ENCODE measurements at places on chromosomes 6 and 20. TPM values are rescaled to one million over a fixed set of nuclear protein-coding genes. Genes with fewer than 3 reads are reported as not detected.

Gene LTB
- total RNA-seq, result not detected

Gene MACROD2
- total RNA-seq, result 5.6 TPM

- no peak for DNase-seq
These were observed 219.1 kb downstream of the ZMYND8 start for GRCh38 chr20:47137231-47137870.

GRCh38 chr20:43017241-43018030, 172.3 kb downstream of the PTPRT start:
- DNase-seq, result no peak

Gene CNR1
- 33.8 TPM for total RNA-seq

DNA sequence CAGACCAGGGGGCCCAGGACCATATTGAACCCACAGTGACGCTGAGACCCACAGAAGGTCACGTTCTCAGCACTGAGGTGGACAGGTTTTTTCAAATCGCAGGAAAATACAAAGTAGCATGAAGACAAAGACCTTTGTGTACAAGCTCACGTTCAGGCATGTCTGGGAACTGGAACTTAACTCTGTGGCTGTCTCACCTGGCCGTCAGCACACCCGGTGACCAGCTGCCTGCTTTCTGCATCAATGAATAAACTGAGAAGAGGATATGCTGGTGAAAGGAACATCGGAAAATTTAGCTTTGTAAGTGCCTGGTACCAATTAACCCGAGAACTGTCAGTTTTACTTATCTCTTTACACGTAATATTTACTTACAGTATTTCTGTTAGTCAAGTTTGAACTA, 36.5 kb downstream of the WDR27 start:
- no peak for DNase-seq

GRCh38 chr6:43851204-43851865, 81.3 kb downstream of the VEGFA start:
- DNase-seq, result no peak

DNA sequence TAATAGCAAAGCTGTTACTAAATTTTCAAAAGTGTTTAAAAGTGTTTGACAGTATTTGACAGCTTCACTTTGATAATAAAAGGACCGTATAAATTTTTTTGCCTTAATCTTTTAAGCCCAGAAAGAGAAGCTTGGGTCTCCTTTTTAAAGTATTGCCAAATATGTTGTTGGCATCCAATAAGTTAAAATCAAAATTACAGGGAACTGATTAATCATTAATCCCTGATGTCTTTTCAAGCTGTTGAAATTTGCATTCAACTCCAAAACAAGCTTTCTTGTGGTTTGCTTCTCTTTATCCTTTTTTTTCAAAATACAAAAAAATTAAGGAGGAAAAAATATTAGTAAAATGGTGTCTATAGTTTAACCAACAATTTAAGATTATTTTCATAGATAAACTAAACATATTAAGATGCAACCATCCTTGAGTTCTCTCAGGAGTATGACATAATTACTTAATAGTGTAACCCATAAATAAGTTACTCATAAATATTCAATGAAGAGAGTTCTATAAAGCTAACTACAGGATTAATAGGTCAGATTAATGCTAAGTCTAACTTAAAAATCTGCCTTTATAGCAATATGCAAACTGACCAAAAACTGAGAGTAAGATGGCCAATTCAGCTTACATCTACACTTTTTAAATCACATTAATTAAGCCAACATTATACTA, 27.0 kb upstream of the CALHM6 start:
- no peak for DNase-seq

Gene ZSCAN23
- total RNA-seq, result 46.2 TPM

- no peak for DNase-seq
These were observed 17.1 kb upstream of the TINAG start for GRCh38 chr6:54291146-54291545.

DNA sequence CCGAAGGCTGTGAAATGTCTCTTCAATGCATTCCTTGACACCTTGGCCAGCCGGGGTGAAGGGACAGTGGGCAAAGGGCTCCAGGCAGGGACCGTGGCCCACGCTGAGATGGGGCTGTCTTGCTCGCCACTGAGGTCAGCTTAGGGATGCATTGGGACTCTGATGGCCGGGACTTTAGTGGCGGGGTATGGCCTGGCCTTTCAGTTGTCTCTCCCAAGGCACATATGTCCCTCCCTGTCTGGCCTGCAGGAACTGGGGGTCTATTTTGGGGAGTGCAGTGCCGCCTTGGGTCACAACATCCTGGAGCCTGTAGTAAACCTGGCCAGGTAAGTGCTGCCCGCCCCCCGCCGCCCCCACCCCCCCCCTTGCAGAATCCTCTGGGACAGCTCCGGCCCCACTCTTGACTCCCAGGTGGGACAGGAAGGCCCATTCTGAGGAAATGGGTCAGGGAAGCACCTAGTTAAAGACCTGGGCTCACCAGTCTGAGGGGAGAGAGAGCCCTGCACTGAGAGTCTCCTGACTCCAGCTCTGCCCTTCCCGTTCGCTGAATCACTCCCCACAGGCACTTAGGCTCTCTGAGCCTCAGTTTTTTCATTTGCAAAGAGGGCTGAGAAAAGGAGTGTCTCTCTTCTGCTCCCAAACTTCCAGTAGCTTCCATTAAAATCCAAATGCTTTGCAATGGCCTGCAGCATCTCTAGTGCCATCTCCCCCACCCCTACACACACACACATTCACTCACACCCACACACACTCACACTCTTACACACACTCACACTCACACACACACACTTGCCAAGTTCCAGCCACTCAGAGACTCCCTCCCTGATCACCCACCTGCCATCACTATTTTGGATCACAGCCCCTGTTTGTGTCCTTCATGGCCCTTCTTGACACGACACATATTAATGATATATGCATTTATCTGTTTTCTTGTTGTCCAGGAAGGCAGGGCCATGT, 33.1 kb downstream of the RAB44 start:
- DNase-seq, result no peak

Gene GABRR1
- not detected for total RNA-seq

Gene PCSK2
- total RNA-seq, result 0.57 TPM

- DNase-seq, result no peak
These were observed 47.0 kb downstream of the GCLC start for GRCh38 chr6:53497905-53498304.

Gene FHL5
- 10.7 TPM for total RNA-seq

Gene TRIM10
- total RNA-seq, result 7.4 TPM

GRCh38 chr20:5580940-5581708, 169.1 kb upstream of the SHLD1 start:
- DNase-seq, result no peak

Gene CDYL
- total RNA-seq, result 31.2 TPM

DNA sequence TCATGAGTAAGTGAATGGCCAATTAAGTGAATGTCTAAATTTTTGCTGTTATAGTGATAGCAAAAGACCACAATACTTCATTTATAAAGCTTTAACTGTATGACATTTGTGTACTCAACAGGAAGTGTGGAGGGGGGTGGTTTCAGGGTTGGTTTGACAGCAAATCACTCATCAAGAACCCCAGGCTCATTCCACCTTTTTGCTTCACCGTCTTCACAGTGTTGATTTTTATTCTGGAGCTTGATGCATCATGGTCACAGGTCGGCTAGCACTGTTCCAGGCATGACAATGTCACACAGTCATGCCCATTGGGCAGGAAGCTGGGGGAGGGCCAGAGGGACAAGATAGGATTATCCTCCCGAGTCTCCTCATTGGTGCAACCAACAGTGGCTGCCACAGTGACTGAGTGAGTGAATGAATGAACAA, 75.0 kb downstream of the MDGA1 start:
- DNase-seq, result peak; percentile 31

Gene NOX3
- not detected for total RNA-seq

Gene TFAP2B
- total RNA-seq, result not detected

DNA sequence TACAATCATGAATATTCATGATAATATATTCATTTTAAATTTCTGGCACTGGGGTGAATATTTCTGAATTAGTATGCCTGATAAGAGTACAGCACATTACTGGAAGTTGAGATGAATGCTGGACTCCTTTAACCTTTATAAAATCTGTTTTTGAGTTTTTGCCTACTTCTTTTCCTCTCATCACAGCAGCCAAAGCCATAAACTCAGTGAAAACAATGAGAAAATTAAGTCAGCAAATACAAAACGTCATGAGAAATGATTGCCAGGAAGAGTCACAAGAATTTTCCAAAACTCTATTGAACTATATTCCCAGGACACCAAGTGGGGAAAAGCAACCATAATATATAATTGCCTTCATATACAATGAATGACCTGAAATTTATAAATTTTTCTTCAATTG, 837.6 kb downstream of the TBC1D32 start:
- no peak for DNase-seq

- DNase-seq, result no peak
These were observed 32.3 kb upstream of the LY86 start for GRCh38 chr6:6556161-6556737.

DNA sequence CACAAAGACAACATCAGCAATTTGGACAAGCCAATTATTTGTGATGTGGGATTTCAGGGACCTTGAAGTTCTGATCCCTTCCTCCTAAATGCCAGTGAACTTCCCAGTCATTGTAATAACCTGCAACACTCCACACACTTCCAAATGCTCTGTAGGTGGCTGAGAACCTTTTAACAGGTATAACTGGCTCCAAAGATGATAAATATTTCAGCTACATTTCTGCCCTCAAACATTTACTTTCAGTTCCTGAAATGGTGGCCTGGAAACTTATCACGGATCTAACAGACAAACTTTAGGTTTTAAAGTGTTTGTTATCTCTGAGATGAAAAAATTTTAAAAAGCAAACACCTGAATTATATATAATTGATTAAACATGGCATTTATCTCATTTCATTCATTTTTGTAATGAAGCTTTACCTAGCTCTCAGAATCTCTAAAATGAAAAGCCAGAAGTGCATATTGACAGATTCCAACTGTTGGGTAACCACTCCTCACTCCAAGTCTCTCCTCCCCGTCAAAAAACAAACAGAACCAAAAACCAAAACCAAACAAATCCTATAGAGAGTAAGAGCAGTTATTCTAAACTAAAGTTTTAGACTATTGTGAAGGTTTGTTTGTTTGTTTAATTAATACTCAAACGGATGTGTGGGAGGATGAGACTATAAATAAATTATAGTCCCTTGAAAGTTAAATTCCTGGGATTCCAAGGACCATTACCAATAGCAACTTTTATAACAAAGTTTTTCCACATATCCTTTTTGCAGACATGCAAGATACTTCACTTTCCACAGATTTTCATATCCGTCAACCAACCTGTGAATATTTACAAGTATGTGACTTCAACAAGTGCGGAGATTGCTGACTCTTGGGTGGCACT, 12.4 kb upstream of the KIAA0408 start:
- no peak for DNase-seq

GRCh38 chr6:39980839-39981580, 46.7 kb upstream of the MOCS1 start:
- DNase-seq, result no peak

- DNase-seq, result no peak
These were observed 315.2 kb downstream of the TFAP2A start for GRCh38 chr6:10099529-10100140.

Gene RFX6
- total RNA-seq, result 2.0 TPM

GRCh38 chr6:83708546-83708969, 343 bp downstream of the SNAP91 start:
- no peak for DNase-seq

Gene FRK
- total RNA-seq, result 24.6 TPM

DNA sequence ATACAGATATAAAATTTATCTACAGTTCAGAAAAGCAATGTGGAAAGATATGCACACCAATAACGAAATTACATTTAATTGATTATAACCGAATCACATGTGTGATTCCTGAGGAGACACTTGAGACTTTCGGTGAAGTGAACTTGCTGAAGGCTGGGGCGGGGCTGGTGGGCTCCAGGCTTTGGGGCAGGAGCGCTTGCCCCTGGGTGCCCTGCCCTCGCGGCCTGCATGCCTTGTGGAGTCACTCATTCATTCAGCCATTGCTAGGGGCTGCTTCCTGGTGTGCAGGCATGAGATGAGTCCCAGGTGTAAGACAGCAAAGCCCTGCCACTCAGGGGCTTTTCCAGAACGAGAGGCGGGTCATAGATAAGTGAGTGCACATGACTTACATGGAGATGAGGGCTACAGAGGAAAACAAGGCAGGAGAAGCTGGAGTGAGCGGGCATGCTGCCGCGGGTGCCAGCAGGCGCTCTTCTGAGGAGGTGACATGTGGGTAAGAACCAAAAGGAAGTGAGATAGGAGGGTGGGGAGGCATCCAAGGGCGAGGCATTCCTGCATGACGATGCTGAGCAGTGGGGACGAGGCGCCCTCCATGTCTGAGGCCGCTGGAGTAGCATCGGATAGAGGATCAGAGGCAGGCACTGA, 88.7 kb downstream of the BMP7 start:
- no peak for DNase-seq

DNA sequence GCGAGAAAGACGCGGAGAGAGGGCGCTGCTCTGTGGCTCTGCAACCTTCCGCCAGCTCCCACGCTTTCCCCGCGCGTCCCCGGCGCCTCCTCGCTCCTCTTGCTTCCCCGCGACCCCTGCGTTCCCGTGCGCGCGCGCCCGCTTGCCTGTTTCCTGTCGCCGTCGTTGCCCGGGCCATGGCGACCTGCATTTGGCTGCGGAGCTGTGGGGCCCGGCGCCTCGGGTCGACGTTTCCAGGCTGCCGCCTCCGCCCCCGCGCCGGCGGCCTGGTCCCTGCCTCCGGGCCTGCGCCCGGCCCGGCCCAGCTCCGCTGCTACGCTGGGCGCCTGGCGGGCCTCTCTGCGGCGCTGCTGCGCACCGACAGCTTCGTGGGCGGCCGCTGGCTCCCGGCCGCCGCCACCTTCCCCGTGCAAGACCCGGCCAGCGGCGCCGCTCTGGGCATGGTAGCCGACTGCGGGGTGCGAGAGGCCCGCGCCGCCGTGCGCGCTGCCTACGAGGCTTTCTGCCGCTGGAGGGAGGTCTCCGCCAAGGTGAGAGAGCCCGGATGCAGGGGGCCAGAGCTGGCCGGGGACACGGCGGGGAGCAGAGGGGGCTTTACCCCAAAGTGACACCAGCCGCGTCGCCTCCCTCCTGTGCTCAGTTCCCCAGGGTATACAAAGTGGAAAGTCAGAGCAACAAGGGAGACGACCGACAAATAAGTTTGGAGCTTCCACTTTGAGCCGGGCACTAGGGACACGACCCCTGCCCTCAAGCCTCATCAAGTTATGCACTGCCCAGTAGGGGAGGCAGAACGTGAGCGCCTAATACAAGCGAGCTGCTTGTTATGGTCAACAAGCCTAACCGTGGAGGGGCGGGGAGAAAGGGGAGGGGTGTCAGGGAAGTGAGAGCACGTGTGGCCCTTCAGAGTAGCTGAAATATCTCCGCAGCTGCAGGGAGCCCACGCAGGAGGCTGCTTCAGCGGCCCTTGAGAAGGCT, at the start of gene ALDH5A1:
TSS of gene ALDH5A1 (plus strand) at position 149 of the 975 bp plus-strand sequence. CDS start at position 177, 28 bp downstream.
- peak; percentile 86 for DNase-seq

- no peak for DNase-seq
These were observed 35.9 kb upstream of the RAB23 start for GRCh38 chr6:57257911-57258541.

Gene NTSR1
- not detected for total RNA-seq

Gene OXT
- total RNA-seq, result not detected

DNA sequence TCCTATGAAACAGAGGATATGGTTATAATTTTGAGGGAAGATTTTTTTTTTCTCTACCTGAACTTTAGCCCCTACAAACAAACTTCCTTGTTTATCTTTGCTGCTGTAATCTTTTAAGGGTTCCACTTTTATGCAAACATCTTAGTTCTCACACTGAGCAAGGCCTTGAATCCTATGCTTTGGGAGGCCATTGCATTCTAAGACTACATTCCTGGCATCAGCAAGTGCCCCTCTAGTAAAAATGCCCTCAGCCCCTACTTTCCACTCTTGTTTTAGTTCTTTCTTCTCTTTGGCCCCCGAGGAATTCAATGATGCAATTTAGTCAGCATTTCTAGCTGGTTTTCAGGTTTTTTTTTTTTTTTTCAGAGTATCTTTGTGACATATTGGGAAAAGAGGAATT, 8.1 kb upstream of the AHI1 start:
- DNase-seq, result no peak

Gene GNAS-AS1
- total RNA-seq, result 0.67 TPM

All from Peyer's patch (tissue), 4 donors.